Stimulated activated CD4-positive, alpha-beta T cell treated with anti-CD3 and anti-CD28 coated beads, Interleukin-4, amount 100 ng/mL, for 4 hours (primary cell): ENCODE measurements at places on chromosomes 16 and 17.

- no peak for DNase-seq
Measured at GRCh38 chr17:29885031-29885640, 44.9 kb downstream of the SSH2 start.

GRCh38 chr17:40404003-40404402, 13.7 kb downstream of the TOP2A start:
- DNase-seq = no peak

GRCh38 chr17:74080656-74081582, 122.6 kb upstream of the RPL38 start:
- no peak for DNase-seq

DNA sequence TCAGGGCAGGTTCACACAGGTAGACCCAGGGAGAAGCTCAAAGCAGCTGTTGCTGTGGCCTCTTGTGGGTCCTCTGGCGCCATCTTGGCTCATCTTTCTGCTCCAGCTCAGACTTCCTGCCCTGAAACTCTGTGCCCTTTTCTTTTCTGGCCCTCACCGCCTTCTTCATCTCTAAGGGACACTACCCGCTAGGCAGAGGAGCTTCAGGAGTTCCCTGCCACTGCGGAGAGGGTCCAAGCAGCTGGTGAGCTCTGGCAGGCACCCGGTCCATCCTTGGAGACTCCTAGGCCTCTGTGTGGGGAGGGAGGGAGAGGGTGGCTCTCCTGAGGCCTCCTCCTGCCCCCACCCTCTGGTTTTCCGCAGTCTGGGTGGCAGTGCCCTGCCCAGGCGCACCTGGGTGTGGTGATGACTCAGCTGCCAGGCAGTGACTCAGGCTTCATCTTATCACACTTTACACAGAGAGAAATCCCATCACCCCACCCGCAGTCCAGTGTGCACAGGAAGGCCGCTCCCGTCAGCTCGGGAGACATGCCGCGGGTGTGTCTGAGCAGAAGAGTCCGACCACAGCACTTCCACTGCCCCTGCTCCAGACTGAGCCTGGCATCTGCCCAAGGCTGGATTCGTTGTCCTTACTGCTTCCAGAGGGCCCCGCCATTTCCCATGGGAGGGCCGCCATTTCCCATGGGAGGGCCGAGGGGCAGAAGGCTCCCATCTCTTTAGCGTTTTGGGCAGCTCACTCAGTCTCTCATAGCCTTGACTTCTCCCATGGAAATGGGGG, 7.3 kb downstream of the NT5C start:
- DNase-seq = peak; percentile 82

- DNase-seq = no peak
Measured at GRCh38 chr16:55543472-55543871, 23.0 kb upstream of the CAPNS2 start.

- no peak for DNase-seq
Measured at GRCh38 chr16:69465881-69466280, 41.5 kb downstream of the CYB5B start.

DNA sequence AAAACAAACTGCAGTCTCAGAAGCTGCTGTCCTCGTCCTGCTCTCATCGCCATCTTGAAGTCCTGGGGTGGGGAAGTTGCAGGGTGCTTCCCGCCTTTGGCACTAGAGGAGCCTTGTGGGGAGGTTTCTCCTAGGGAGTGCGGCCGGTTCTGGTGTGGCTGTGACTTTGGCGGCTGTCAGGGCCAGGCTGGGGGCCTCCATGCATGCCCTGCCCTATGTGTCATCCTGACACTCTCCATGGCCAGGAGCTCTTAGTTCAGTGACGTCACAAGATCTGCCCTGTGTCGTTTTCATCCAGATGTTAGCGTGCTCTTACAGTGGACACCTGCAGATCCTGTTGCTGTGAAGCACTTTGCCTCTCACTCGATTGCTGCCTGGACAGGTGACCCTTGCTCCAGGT, 49.6 kb downstream of the PLD6 start:
- no peak for DNase-seq

- DNase-seq = no peak
Measured at GRCh38 chr16:46743232-46743719, 4.9 kb downstream of the MYLK3 start.

DNA sequence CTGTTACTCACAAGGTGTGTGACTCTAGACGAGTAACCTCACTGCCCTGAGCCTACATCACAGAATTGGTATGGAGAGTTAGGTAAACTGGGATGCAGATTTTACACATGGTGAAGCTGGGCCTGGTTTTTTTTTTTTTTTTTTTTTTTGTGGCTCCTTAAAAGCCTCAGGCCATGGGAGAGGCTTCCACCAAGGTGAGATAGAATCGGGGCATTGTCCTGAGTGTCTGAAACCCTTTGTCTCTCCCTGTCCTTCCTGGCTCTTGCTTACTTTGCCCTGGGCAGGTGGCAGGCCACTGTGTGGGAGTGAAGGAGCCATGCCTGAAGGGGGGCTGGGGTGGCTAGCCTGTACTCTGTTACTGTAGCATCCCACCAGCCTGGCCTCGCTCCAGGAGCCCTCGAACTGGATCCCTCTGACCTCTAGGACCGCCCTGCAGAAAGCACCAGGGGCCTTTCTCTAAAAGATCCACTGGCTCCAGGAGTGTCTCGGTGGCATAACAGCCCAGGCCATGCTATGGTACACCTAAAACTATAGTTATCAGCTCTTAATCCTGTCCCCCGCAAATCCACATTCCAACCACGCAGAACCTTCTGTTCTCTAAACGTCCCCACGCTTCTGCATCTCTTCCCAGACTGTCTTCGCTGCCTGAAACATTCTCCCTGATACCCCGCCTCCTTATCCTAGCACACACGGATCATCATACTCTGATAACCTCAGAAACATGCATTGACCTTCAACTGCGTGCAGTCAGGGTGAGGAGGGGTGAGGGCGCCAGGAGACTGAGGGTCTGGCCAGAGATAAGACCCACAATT, 1.7 kb upstream of the SLC13A2 start:
- DNase-seq = no peak

DNA sequence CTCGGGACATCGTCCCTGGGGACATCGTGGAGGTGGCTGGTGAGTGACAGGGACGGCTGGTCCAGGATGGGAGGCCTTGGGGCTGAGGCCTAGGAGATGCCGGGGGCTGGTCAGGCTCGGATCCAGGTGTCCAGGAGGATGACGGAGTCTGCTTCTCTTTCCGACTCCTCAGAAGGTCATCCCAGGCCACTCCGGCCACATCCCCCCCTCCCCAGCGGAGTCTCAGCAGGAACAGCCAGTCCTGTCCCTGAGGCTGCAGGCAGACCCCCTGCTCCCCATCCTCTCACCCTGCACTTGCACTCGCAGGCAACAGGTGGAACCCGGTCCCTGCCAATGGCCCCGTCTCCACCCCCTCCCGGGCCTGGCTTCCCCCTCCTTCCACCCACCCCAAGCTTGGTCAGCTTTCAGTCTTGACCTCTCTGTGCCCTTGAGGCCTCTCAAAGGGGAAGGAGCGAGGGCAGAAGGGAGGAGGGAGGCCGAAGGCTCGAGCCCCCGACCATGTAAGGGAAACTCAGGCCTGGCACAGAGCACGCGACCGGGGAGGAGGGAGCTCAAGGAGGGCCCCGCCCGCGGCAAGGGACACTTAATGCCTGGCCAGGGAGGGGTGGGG, 4.4 kb downstream of the ATP2A1 start:
- DNase-seq = no peak

GRCh38 chr16:54655121-54655590, 275.5 kb upstream of the IRX5 start:
- no peak for DNase-seq

GRCh38 chr17:65193305-65193704, 56.1 kb downstream of the RGS9 start:
- no peak for DNase-seq

- DNase-seq = no peak
Measured at GRCh38 chr16:15830832-15831451, 25.9 kb downstream of the MYH11 start.

- DNase-seq = no peak
Measured at GRCh38 chr16:57801809-57802340, 416 bp downstream of the KIFC3 start.

DNA sequence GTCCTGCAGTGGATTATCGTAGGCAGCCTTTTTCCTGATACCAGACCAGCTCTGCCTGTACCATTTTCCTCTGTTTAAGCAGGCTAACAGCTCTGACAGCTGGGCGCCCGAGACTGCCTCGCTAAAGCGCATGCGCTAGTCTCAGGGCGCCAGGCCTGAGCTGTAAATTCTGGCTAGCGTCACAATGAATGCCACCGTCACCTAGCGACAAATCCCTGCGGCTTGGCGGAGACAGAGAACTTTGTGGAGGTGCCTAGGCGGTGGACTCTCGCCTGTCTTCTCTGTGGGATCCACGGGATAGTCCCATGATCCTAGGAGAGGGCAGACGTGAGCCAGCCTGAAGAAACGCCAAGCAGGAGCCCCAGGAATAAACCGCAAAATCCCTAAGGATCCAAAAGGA, 573.9 kb downstream of the KCNJ18 start:
- DNase-seq = no peak

DNA sequence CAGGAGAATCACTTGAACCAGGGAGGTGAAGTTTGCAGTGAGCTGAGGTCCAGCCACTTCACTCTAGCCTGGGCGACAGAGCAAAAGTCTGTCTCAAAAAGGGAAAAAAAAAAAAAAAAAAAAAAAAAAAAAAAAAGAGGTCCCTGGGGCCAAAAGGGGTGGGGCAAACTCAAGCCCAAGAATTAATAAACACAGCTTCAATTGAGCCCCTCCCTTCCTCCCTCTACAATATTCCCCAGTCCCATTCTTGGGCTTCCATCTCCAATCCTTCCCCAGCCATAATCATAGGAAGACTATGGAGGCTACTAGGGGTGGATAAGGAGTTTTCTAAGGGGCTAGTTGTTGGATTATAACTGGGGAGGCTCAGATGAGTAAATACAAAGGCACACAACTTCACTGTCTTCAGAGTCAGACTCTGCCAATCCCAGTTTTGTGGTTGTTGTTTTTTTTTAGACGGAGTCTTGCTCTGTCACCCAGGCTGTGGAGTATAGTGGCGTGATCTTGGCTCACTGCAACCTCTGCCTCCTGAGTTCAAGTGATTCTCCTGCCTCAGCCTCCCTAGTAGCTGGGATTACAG, 9.5 kb downstream of the CAVIN1 start:
- no peak for DNase-seq

DNA sequence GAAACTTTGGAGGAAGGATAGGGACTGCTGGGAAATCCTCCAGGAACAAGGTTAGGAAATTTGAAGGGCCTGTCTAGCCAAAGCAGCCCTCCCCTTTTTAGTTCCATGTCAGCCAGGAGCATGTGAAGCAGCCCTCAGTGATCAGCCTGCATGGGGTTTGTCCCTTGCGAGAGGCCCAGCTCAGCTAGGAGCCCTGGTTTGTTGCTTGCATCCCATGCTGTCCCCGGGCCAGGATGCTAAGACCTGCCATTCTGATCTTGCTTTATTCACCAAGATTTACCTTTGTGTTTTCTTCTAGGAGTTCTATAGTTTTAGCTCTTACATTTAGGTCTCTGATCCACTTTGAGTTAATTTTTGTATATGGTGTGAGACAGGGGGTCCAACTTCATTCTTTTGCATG, 27.6 kb downstream of the CLUAP1 start:
- no peak for DNase-seq

DNA sequence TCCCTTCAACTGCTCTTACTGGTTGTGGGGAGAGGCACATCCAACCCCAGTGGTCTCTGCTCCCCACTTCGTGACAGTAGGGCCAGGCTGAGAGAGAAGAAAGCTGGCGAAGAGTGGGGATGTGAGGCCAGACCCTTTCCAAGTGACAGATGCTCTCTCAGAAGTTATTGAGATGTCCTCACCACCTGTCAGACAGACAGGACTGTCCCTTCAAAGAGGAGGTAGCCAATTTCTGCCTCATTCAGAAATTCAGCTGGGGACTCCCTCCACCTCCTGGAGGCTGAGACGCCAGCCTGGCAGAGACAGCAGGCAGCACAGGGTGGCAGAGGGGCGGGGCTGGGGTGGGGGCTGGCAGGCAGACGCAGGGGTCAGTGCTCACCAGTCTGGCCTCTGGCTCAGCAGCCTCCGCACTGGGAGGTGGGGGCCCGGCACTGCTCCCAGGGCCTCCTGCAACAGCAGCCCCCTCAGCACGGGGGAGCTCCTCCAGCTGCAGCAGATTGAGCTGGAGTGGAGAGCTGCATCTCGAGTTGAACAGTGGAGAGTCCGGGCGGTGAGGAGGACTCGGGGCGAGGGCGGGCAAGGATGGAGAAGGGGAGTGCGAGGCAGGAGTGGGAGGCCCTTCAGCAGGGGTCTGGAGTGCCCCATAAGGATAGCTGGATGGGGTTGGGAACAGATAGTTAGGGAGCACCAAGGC, 9.2 kb downstream of the PER1 start:
- DNase-seq = no peak
